Hippocampal formation (tissue), 2 donors: ENCODE measurements at places on chromosomes 16 and 17.

GRCh38 chr17:27824745-27825144 lies 24.4 kb upstream of the NOS2 start:
- DNase-seq, result no peak

- no peak for DNase-seq
Measured at GRCh38 chr17:13415871-13416416, 185.8 kb downstream of the HS3ST3A1 start.

- DNase-seq, result no peak
Measured at GRCh38 chr16:66473654-66474519, 46.8 kb downstream of the BEAN1 start.

DNA sequence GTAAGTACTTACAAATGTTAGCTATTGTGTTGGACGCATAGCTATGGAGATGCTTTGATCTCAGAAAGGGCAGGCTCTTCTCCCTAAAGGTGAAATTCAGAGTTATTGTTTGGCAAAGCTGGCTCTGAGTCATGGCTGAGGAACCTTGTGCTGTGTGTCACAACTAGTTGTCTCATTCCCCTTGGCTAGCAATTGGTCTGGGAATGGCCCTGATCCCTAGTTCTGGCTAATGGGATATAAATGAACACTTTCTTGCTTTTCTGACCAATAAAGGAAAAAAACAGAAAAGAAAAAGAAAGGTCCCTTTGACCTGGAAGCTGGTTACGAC lies 210.6 kb downstream of the MAP2K4 start:
- DNase-seq, result no peak

GRCh38 chr16:2471653-2472487 lies 773 bp downstream of the NTN3 start:
- DNase-seq, result no peak

GRCh38 chr16:7343243-7343642 lies 10.6 kb downstream of the RBFOX1 start:
- DNase-seq, result no peak

DNA sequence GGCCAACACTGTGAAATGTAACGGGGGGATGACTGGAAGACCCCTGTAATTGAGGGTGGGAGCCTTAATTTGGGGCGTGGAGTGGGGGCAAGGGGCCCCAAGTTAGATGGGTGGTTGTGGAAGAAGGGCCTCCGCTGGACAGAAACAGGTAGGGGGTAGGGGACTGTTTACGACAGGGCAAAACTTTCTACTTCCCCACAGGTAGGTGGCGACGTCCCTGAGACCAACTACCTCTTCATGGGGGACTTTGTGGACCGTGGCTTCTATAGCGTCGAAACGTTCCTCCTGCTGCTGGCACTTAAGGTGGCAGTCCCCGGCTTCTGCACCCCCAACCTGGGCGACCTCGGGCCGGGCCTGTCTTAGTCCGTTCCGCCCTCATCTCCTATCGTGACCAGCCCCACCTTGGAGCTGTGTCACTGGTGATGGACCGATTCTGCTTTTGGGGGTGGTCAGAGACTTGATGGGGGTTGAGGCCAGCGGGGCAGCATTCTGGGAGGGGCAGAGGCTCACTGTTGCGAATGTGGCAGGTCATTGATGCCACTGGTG lies 6.8 kb downstream of the PPP4C start:
- DNase-seq, result no peak

DNA sequence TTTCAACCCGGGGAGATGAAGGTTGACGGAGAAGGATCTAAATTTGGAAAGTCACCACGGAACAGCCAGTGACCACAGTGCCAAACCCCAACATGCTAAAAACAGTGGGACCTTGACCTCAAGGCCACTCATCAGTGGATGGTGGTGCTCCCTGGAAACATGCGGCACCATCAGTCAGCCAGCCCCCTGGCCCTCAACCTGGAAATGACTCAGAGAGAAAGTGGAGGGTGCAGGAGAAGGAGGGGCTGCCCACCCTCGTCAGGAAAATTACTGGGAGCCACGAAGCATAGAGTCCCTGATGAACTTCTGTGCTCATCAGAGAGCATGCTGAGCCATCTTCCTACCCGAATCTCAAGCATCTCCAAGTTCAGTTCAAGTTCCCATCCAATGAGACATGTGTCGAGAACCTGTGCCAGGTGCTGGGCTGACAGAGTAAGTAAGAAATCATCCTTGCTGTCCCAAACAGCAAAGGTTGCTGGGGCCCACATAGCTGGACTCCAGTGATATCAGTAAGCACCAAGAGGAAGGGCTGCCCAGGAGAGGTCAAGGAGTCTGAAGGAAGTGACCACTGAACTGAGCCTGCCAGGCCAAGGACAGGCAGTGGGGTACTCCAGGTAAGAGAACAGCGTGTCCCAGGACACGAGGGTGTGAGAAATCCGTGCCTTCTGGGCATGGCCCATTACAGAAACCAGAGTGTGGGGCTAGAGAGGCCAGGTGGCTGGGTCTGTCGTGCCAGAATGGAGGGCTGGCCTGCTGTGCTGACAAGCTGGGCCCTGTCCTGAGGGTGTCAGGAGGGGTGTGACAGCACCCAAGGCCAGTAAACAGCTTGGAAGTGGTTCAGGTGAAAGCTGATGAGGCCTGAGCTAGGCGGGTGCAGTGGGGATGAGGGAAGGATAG lies 5.2 kb downstream of the PECAM1 start:
- no peak for DNase-seq

DNA sequence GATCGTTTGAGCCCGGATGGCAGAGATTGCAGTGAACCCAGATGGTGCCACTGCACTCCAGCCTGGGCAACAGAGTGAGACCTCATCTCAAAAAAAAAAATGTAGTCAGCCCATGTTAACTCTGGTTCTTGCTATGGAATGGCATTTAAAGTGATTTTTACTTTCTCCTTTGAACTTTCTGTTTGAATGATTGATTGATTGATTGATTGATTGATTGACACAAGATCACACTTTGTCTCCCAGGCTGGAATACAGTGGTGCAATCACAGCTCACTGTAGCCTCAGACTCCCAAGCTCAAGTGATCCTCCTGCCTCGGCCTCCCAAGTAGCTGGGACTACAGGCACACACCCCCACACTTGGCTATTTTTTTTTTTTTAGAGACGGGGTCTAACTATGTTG lies 17.0 kb downstream of the SMTNL2 start:
- DNase-seq, result no peak

GRCh38 chr17:80119271-80119791 lies 17.9 kb downstream of the GAA start:
- no peak for DNase-seq

DNA sequence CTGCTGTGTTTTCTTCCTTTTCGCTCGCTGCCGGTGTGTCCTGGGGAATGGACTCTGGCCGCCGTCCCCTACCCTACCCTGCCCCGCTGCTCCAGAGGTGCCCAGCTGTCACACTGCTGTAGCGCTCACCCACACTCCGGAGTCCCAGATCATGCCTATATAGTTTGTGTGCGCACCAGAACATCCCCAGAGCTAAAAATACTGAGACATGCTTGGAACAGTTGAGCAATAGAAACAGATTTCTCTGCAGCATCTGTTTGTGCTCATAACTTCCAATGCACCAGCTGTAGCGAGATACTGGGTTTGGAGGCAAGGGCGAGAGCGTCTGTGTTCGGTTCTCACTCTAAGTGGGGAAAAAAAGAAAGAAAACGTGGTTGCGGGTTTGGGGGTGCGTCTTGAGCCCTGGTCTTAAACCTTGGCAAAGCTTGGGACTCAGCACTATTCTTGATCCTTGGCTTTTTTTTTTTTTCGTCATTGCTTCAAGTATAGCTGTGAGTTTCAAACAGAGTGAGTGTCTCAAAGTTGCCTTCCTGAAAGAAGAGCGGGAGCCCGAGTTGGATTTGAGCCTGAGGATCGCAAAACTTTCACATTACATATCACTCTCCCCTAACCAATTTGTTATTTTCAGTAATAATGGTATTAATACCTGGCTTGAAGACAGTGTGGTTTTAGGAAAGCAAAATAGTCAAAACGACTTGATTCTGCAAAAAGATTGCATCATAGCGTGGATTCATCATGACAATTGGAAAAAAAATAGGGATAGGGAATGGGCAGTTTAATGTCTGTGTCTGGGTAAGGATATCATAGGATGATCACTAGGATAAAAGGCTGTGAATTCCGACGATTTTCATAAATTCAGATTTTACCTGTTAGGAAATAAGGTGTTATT lies 621 bp downstream of the KCNJ2 start:
- DNase-seq, result peak; percentile 62

DNA sequence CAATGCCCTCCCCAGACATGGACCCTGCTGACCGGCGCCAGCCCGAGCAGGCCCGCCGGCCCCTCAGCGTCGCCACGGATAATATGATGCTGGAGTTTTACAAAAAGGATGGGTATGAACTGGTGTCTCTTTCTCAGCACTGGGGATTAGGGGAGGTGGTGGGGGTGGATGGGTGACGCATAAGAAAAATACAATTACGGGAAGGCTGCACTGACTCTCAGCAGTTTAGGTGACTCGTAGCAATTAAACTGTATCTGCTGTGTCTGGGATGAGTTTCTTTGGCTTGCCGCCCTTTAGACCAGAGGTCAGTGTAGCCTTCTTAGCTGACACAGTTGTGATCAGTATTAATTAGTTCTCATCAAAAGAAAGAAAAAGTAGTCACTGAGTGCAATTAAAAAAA lies 59.0 kb downstream of the ELAC2 start:
- no peak for DNase-seq

- no peak for DNase-seq
Measured at GRCh38 chr17:17763734-17764133, 73.1 kb downstream of the SREBF1 start.

GRCh38 chr17:48486557-48486956 lies 44.3 kb downstream of the HOXB1 start:
- no peak for DNase-seq

- DNase-seq, result no peak
Measured at GRCh38 chr16:23384878-23385277, 68.1 kb downstream of the COG7 start.

GRCh38 chr17:82929011-82929622 lies 89.3 kb upstream of the ZNF750 start:
- no peak for DNase-seq
